ENCODE measurements at places on chromosomes 4 and X.

DNA sequence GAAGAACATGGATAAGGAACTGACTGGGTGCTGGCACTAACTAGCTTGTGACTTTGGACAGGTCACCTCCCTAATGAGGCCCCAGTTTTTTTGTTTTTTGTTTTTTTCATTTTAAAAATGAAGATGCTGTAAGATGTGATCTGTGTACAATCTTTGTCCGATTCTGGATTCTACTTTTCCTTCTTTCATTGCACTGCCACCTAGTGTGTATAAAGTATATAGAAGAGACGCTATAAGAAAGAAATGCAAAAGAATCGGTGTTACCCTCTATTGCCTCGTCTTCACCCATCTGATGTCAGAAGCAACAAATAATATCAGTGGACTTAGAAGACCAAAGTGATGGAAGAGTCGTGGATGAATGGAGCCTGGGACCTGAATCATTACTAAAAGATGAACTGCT, 58.6 kb upstream of the P2RY10 start:
- DNase-seq = peak; percentile 9

GRCh38 chr4:92307866-92308265, 4.1 kb downstream of the GRID2 start:
- no peak for DNase-seq

DNA sequence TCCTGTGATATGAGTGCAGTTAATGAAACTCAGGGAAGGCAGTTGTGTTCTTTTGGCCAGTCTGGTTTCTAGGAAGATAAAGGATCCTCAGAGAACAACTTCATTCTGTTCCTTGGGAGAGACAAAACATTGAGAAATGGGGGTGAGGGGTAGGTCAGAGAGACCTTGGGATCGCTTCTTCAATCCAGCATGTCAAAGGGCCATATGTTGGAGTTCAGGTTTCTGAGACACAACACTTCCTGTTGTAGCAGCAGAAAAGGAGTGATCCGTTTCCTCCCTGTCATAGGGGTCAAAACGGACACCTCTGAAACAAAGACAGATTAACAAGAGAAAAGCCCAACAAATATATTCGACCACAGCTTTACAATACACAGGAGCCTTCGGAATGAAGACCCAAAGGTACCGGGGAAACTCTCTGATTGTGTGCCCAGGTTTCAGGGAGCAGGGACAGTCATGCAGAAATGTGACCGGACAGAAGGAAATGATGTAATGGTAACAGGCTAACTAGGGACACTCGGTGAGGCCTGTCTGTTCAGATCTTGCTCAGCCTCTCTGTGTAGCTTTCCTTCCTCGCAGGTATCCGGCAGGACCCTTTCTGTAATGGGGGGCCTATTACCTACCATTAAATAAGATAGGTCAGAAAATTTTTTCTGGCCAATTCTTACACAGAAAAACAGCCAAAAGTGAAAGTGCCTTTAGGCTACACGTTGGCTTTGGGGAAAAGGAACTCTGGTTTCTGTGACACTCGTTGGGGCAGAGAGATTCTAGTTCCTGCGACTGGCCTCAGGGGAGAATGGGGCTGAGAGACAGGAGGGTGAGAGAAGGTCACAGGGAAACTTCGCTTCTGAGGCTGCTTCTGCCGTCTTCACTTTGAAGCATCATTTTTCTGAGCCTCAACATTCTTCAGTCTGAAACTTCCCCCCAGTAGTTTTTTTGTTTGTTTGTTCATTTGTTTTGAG, 103.3 kb upstream of the TLR3 start:
- DNase-seq = no peak

- DNase-seq = peak; percentile 16
These were observed 78.1 kb downstream of the GALNT7 start for GRCh38 chr4:173246719-173247118.

DNA sequence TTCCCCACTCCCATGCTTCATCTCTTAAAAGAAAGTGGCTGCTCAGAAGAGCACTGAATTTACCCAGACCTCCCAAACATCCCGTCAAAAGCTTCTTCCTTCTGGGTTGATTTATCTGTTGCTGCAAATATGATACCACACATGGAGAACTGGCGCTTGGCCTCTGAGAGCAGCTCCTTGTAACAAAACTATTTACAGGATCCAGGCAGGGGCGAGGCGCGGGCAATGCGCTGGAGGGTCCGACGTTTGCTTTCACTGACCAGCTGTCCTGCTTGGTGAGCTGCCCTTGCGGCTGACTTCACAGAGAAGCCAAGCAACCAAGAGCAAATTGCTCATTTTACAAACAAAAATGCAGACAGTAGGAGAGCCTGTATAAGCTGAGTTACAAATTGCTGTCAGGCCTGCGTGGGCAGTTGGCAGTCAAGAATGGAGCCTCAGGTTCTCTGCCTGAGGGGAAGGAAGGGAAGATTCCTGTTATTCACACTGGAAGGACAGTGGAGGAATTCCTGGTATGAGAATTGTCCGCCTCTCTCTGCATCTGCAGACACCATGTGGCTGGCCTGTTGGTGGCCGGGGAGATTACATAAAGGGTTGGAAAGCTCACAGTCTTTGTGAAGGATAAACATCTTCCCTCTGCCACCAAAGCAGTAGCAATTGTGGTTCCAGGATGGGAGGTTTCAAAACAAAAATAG, 192.2 kb upstream of the LEF1 start:
- DNase-seq = no peak

DNA sequence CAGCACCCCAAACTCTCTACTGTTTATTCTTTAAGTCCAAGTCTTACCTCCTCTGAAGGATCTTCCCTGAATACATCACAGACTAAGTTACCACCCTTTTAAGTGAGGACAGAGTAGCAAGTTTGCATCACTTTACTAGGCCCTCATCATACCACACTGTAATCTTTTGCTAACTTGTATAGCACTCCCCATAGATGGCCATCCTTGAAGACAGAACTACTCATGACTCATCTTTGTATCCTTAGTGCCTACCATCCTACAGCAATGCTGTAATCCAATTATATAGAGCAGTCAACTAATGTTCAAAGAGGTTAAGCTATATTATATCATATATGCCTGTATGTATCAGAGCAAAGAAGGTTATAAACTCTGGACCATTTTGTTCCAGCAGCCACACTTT, 101.4 kb downstream of the ADAMTS3 start:
- no peak for DNase-seq

- DNase-seq = no peak
These were observed 142.4 kb upstream of the ANKRD50 start for GRCh38 chr4:124854968-124855367.

DNA sequence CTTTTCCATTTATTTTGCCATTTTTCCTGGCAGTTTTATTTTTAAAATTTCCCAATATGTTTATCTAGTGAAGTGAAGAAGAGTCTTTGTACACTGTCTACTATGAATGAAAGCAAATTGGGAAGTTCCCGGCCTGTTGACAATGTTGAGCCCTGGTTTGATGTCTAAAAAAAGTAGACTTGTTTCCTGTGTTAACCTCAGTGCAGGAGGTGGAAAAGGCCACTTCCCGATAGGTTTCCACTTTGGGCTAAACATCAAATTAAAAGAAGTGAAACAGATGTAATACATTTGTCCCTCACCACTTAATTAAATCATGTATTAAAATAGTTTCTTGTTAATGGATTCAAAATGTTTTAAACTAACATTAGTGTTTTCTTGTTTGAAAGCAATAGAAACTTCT, 30.0 kb downstream of the BBS12 start:
- peak; percentile 22 for DNase-seq

DNA sequence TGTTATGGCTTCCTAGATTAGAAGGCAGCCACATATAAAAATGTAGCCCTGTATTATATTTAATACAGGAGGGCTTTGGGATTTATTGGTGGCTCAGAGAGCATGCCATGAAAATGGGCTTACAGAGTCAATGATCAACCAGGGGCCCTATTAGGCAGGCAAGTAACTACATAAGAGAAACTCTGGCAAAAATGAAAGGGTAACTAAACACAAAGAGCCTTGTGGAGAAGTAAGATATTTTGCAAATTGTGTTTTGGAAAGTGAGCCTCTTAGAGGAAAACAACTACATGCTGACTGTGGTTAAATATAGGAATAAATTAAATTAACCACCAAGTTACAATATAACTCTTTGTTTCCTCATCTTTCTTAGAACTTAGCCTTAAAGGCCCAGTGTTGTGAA, 5.5 kb downstream of the SAT1 start:
- no peak for DNase-seq

GRCh38 chr4:53508446-53508845, 82.8 kb downstream of the LNX1 start:
- DNase-seq = no peak

DNA sequence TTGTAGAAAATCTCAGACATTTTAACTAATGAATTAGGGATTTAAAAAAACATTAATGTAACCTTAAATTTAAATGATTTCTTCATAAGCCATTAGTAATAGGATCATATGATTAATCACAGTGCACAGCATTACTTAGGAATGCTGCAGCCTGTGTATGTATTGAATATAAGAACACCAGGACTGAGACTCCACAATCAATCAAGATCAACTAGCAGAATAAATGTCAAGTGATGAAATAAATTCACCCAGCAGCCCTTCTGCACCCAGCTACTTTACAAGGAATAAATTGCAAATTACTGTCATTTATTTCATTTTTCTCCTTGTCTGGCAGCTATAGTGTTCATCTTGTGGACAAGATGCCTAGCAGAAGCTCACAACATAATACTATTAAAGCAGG, 46.5 kb downstream of the NEIL3 start:
- DNase-seq = no peak

GRCh38 chr4:102168580-102168979, 176.7 kb downstream of the SLC39A8 start:
- DNase-seq = no peak

DNA sequence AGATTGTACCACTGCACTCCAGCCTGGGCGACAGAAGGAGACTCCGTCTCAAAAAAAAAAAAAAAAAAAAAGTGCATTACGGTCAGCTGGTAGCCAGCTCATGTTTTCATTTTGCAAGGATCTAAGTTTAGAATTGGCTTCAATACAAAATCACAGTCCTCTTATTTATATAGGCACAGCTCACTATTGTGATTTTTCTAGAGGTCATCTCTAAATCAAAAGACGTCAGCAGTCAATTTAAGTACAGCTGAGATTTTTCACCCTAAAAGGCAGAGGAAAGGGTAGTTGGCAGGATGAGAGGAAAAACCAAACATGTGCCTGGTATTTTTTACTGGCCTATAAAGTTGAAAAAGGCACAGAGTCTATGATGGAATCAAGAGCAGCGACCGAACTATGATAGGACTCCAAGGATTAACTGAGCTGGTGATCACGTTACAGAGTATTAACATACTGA, 30.8 kb downstream of the ASB5 start:
- DNase-seq = no peak

- no peak for DNase-seq
These were observed 34.5 kb downstream of the ATP11C start for GRCh38 chrX:139898334-139898733.

DNA sequence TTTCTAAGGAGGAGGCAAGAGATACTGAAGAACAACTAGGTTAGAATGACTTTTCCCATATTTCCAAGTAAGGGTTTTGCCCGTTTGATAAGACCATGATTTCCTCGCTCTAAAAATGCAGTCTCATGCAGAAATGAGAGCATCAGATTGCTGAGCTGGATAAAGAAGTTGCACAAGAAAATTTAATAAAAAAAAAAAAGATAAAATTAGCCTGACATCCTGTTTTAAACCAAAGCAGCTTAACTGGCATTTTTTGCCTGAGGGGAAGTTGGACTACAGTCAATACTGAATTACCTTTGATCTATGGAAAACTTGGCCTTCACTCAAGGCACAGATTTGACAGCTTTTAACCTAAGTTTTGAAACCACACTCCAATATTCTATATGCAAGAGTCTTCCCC, 208.4 kb downstream of the GASK1B start:
- no peak for DNase-seq

DNA sequence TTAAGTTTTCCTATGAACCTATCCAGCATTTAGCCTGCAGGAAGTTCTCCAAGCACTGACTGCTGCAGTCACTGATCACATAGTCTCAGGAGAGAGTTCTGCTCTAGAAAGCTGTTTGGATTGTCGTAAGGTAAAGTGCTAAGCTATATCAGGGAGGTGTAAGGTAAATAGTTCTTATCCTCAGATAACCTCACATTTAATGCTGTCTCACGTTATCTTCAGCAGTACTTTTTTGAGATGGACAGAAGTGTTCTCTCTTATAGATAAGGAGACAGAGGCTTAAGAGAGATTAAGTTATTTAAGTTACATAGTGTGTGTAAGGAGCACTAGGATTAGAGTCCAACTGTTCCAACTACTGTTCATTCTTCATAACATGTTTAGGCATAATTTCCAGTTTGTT, 77.9 kb downstream of the STIM2 start:
- DNase-seq = no peak

DNA sequence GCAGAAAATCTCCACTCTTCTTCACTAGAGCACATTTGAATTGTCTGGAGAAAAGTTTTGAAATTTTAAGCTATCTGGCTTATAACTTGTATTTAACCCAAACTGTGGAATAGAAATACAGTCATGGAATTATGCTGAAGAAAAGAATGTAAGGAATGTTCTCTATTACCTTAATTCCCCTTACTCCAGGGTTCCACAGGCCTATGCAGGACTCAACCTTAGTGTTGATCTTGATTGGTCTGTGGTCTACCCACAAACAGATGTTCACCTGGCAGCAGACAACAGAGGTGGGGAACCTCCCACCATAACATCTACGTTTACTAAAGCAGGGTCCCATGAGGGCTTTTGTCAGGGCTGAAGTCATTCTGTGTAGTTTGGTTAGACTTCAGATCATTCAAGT, 189.3 kb upstream of the GPRIN3 start:
- DNase-seq = no peak

DNA sequence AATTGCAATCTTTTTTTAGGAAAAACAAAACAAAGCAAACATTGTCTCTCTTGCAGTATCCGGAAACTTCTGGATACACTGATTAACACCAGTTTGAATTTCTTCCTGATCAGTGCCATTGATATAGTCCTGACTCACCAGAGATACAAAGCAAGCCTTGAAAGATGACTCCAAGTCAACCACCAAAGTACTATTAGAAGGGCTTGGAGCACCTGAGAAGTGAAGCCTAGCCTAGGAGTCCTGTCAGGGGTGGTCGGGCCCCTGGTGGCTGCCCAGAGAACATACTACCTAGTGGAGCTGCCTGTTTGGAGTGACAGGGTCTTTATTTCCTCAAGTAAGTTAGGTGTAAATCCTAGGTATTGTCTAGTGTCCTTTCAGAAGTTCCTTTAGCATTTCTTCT, 593.2 kb downstream of the ZNF674 start:
- no peak for DNase-seq

DNA sequence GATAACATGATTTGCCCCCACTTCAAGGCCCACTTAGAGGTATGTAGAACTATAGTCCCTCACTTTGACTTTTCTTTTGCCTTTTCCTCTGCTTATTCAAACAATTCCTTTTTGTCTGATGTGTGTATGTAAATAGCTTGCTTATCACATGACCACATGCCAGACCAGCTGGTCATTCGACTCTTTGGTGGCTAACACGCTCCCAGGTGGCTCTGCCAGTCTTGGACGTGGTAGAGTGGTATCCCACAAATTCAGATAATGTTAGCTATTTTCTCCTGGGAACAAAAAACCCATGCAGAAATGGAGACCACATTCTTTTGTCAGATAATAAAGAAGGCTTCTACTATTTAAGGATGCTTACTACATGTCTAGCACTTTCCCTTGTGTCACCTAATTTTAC, 47.9 kb downstream of the ARHGAP24 start:
- no peak for DNase-seq

- peak; percentile 33 for DNase-seq
These were observed at the start of gene FAM120C for GRCh38 chrX:54182864-54183613. TSS of gene FAM120C (minus strand) at chrX:54183254. CDS start at chrX:54183198, 56 bp downstream.

- no peak for DNase-seq
These were observed 354.5 kb downstream of the ARHGAP24 start for GRCh38 chr4:85829276-85830051.
